ENCODE measurements at places on chromosomes 1 and 21. TPM values are rescaled to one million over a fixed set of nuclear protein-coding genes. Genes with fewer than 3 reads are reported as not detected.

Gene SHC1
- 140 TPM for total RNA-seq

Gene GNG4
- 6.1 TPM for total RNA-seq

Gene MAP10
- total RNA-seq = 1.9 TPM

Gene HPCAL4
- total RNA-seq = not detected

Gene TBX15
- total RNA-seq = 6.5 TPM

Gene ESRRG
- total RNA-seq = not detected

Gene MROH7
- total RNA-seq = not detected

Gene NBPF10
- 0.49 TPM for total RNA-seq

Gene SYT6
- not detected for total RNA-seq

Gene POGK
- 70.1 TPM for total RNA-seq

Gene FNBP1L
- 1.5 TPM for total RNA-seq

Gene LEMD1
- total RNA-seq = not detected

Gene NTRK1
- total RNA-seq = not detected

Gene DAP3
- total RNA-seq = 111 TPM

Gene BATF3
- total RNA-seq = 3.2 TPM

Gene SZT2
- 4.9 TPM for total RNA-seq

Gene CD48
- total RNA-seq = not detected

Gene PADI6
- total RNA-seq = not detected

Gene OR10J1
- not detected for total RNA-seq

Gene SOX13
- total RNA-seq = 0.86 TPM

Gene PYHIN1
- total RNA-seq = not detected

Gene NRIP1
- 11.3 TPM for total RNA-seq

Gene CR2
- total RNA-seq = not detected

Gene ATP13A2
- total RNA-seq = 31.1 TPM

Gene ACKR1
- not detected for total RNA-seq

Gene PDPN
- 47.5 TPM for total RNA-seq

Gene UROD
- total RNA-seq = 99.8 TPM

Gene SH2D1B
- total RNA-seq = not detected

Gene C2CD4D
- not detected for total RNA-seq

Gene LIPI
- total RNA-seq = not detected

Gene NEGR1
- 0.62 TPM for total RNA-seq

Gene ITLN2
- total RNA-seq = not detected

Gene OLIG2
- not detected for total RNA-seq

Gene OR2AK2
- total RNA-seq = not detected

Gene OR6N1
- total RNA-seq = not detected

Gene UAP1
- total RNA-seq = 601 TPM

Gene CATSPERE
- total RNA-seq = 1.0 TPM

Gene LORICRIN
- not detected for total RNA-seq

Gene SNAP47
- 59.8 TPM for total RNA-seq

Gene NUF2
- total RNA-seq = 35.5 TPM

Gene SPRR2A
- not detected for total RNA-seq

Gene FCGR3B
- not detected for total RNA-seq

Gene MRPL9
- total RNA-seq = 167 TPM

Gene CFHR4
- total RNA-seq = not detected

Gene FAM76A
- total RNA-seq = 12.1 TPM

Gene EXTL2
- total RNA-seq = 21.1 TPM

Gene RPTN
- not detected for total RNA-seq

Gene SLC9C2
- total RNA-seq = not detected

Gene S100A7A
- not detected for total RNA-seq

Gene C1QB
- not detected for total RNA-seq

Gene ADCY10
- not detected for total RNA-seq

Gene RAD54L
- 15.3 TPM for total RNA-seq

Gene AMY2A
- total RNA-seq = not detected

Gene CACNA1E
- not detected for total RNA-seq

Gene AQP10
- total RNA-seq = not detected

Gene INKA2
- 1.1 TPM for total RNA-seq

All from MG63 (cell line).